ENCODE measurements at places on chromosomes 4 and X. TPM values are rescaled to one million over a fixed set of nuclear protein-coding genes. Genes with fewer than 3 reads are reported as not detected.

DDIT4L gene
- polyA plus RNA-seq: 7.4 TPM

PAGE4 gene
- not detected for polyA plus RNA-seq

HTRA3 gene
- 12.2 TPM for polyA plus RNA-seq

GPC3 gene
- 73.0 TPM for polyA plus RNA-seq

SLC25A53 gene
- polyA plus RNA-seq: 11.3 TPM

NKX3-2 gene
- 0.51 TPM for polyA plus RNA-seq

RBMXL3 gene
- polyA plus RNA-seq: not detected

VCX3A gene
- 0.43 TPM for polyA plus RNA-seq

NLGN4X gene
- 51.6 TPM for polyA plus RNA-seq

GYG2 gene
- polyA plus RNA-seq: 47.1 TPM

CT45A10 gene
- polyA plus RNA-seq: not detected

XK gene
- 4.3 TPM for polyA plus RNA-seq

S100P gene
- 1.3 TPM for polyA plus RNA-seq

RNF212 gene
- 9.8 TPM for polyA plus RNA-seq

PPP2R2C gene
- 114 TPM for polyA plus RNA-seq

CXCL8 gene
- 1.2 TPM for polyA plus RNA-seq

ARSD gene
- polyA plus RNA-seq: 14.5 TPM

RAB33A gene
- polyA plus RNA-seq: 52.5 TPM

ADH4 gene
- polyA plus RNA-seq: not detected

OTUD6A gene
- polyA plus RNA-seq: not detected

HERC3 gene
- polyA plus RNA-seq: 22.5 TPM

DUX4 gene
- polyA plus RNA-seq: not detected

SMIM10 gene
- 7.1 TPM for polyA plus RNA-seq

SMIM10L2A gene
- polyA plus RNA-seq: 47.0 TPM

SLC25A31 gene
- not detected for polyA plus RNA-seq

GPC4 gene
- polyA plus RNA-seq: 15.5 TPM

PNMA3 gene
- 63.7 TPM for polyA plus RNA-seq

CT47B1 gene
- polyA plus RNA-seq: not detected

SULT1B1 gene
- polyA plus RNA-seq: 1.2 TPM

SRPK3 gene
- 10.6 TPM for polyA plus RNA-seq

TXK gene
- polyA plus RNA-seq: 1.7 TPM

MOB1B gene
- polyA plus RNA-seq: 19.3 TPM

FAM9C gene
- 0.24 TPM for polyA plus RNA-seq

BLTP1 gene
- 105 TPM for polyA plus RNA-seq

ZAR1 gene
- polyA plus RNA-seq: not detected

TRIM60 gene
- polyA plus RNA-seq: not detected

SAGE1 gene
- polyA plus RNA-seq: not detected

MSANTD1 gene
- polyA plus RNA-seq: 5.7 TPM

SUPT20HL1 gene
- 0.27 TPM for polyA plus RNA-seq

LEF1 gene
- 28.5 TPM for polyA plus RNA-seq

CSAG1 gene
- not detected for polyA plus RNA-seq

P2RY8 gene
- polyA plus RNA-seq: 0.10 TPM

PABPC4L gene
- 2.0 TPM for polyA plus RNA-seq

ARMCX2 gene
- 83.8 TPM for polyA plus RNA-seq

SMR3B gene
- not detected for polyA plus RNA-seq

CPLX1 gene
- polyA plus RNA-seq: 117 TPM

CTBP1 gene
- polyA plus RNA-seq: 232 TPM

PDCL2 gene
- polyA plus RNA-seq: not detected

TRIM61 gene
- 3.9 TPM for polyA plus RNA-seq

TEX13A gene
- not detected for polyA plus RNA-seq

CXorf49 gene
- polyA plus RNA-seq: not detected

F8A1 gene
- polyA plus RNA-seq: 33.1 TPM

SERTM2 gene
- 1.4 TPM for polyA plus RNA-seq

TRIM2 gene
- 126 TPM for polyA plus RNA-seq

NPNT gene
- polyA plus RNA-seq: 9.6 TPM

PALLD gene
- polyA plus RNA-seq: 63.4 TPM

SPIN4 gene
- polyA plus RNA-seq: 19.7 TPM

RAB40A gene
- 2.9 TPM for polyA plus RNA-seq
